ENCODE measurements at places on chromosomes 2 and 18.

GRCh38 chr2:166282154-166282553, 93.6 kb downstream of the SCN9A start:
- DNase-seq = no peak

DNA sequence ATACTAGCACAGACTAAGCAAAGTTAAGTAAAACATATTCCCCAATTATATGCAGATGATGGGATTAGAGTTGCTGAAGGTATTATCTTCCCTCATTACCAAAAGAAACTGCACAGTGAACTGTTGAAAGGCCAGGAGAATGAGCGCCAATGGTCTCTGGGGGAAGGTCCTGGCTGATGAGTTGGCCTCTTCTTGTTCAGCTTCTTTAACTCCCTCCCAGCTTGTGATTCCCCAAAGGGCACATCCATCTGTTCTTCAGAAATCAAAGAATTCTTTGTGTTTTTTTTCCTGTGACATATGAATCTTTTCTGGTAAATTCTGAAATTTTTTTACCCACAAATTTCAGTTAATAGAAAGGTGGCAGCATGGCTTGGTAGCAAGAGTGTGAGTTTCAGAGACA, 667.6 kb downstream of the CNTNAP5 start:
- no peak for DNase-seq

DNA sequence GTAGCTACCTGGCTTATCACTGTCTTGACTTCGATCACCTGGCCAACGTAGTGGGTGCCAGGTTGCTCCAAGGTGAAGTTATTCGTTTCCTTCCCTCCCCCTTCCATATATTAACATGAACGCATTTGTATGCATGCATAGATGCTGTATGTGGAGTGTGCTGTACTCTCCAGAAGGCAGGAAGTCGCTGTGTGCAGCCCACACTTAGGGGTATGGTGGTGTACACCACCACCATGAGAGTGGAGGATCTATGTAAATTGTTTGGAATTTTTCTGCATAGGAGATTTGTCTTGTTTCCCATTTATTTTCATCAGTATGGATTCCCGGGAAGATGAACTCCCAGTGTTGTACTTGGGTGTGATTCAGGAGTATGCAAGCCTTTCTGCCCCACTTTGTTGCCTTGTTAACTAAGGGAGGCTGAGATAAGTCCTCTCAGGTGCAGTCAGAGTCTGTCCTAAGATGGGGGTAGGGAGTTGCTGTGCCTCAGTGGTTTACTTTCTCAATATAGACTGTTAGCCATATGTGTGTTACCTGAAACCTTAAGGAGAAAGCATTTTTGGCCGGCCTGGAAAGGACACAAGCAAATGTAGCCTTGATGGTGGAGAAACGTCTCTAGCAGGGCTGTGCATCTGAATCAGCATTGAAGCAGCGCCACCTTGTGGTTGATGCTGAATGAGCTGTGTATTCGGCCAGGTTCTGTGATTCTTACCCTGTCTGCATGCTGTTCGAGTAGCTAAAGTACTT, 149.8 kb downstream of the TANC1 start:
- peak; percentile 72 for DNase-seq

- no peak for DNase-seq
Measured at GRCh38 chr18:34775461-34775860, 65.4 kb downstream of the DTNA start.

Data from CD4-positive, alpha-beta T cell treated with Interleukin-1 beta for 1 hour (primary cell).